Stimulated activated CD4-positive, alpha-beta T cell treated with anti-CD3 and anti-CD28 coated beads, Interleukin-15, amount 100 ng/mL, for 1 hour (primary cell): ENCODE measurements at places on chromosomes 3 and 15.

DNA sequence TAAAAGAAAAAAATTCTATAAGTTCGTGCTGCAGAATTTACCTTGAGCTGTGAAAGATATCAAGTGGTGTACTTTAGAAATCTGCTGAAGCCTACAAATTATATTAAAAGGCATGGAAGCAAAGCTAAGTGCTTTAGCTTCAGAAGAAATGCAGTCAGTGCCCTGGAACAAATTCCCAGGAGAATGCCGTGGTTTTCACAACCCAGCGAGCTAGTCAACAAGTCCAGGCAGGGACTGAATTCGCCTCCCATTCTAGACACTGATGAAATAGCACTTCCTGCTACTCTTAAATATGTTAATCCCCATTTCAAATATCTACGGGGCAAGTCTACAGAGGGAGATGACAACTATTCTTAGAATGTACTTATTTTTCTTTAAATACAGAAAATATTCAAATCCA lies 326.4 kb upstream of the IGF1R start:
- DNase-seq = no peak

- no peak for DNase-seq
Measured at GRCh38 chr15:78055919-78056713, 21.4 kb downstream of the TBC1D2B start.

- no peak for DNase-seq
Measured at GRCh38 chr3:133547432-133548041, 25.9 kb upstream of the CDV3 start.

DNA sequence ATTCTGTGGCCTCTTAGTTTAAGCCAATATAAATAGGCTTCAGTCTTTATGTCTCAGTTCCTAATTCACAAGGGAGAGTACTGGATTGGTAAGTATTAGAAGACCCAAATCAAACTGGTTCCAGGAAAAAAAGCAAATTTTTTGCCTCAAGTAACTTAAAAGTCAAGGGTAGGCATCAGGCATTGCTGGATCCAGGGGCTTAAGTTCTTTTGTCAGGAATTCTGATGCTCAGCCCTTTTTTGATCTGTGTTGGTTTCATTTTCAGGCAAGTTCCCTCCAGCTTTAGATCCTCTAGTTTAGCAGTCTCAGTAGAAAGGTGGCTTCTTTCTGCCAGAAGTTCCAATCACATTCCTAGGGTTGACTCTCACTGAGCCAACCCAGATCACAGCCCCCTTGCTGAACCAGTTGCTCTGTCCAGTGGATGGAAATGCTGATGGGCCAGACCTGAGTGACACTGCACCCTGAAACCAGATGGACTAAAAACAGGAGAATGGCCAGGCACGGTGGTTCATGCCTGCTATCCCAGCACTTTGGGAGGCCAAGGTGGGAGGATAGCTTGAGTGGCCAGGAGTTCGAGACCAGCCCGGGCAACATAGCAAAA lies 253.5 kb downstream of the SHQ1 start:
- DNase-seq = no peak

- DNase-seq = no peak
Measured at GRCh38 chr3:134647902-134648760, 2.7 kb downstream of the KY start.

- DNase-seq = peak; percentile 21
Measured at GRCh38 chr15:29139540-29140459, 129.8 kb downstream of the NSMCE3 start.

GRCh38 chr15:76963596-76963995 lies 31.3 kb upstream of the PSTPIP1 start:
- no peak for DNase-seq

DNA sequence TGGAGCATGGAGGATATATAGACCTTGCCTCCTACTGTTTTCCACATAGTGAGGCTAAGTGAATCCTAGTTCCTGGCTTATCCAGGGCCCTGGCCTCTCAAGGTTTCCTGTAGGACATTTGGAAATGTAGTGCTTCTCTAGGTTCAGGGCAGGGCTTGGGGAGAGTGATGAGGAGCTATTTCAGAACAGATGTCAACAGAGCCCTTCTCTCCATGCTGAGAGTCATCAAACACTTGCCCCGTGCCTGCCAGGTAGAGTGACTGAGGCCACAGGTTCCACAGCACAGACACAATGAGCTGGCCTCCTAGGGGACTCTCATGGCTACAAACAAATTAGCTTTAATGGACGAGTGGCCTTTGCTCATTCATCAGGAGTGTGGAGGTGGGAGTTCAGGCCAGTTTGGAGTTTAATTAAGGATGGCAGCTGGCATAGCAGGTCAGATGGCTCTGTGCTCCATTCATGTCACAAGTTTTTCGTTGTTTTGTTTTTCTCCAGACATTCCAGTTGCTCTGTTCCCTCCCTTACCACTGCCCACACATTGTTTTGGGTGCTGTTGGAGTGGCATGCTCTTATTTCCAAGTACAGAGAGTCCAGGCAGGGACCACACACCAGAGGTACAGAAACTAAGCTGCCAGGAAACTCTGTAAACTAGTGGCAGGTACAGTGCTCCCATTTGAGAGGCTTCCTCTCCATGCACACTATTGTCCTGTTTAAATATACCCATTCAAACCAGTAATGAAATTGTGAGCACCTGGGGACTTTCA lies 189.8 kb downstream of the RYR3 start:
- DNase-seq = no peak
